Iris pigment epithelial cell (primary cell): ENCODE measurements at places on chromosomes 12 and 14.

DNA sequence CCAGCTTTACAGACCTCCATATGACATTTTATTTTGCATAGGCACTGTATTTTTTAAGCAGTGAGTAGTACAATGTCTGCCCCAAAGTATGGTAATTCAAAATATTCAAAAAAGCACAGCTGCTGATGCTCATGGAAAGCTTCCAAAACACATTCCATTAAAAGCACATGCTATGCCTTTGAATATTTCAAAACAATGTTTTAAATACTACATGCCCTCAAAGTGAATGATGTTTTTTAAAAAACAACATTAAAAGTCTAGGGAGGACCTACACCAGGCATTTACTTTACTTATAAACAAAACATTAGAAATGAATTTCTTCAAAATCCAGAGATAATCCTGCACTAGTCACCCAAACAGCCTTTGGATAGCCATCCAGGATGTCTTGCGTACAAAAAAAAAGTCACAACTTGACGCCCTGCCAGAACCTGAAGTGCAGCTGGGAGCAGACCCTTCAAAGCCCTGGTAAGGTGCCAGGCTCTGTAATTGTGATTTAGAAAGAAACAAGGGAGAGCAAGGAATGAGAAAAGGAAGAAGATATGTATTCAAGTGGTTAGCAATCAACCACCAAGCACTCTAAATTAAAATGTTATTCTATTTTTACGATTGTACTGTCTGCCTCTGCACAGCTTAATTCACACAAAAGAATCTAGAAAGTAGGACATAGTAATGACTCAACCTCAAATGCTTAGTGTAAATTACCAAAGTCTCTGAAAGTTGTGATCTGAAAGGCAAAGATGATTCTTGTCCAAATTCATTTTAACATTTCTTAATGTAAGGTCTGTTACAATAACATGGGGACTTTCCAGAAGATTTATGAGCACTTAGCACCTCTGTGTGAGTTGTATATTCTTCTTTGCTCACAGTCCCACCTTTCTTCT, 31.9 kb downstream of the CEP83 start:
- DNase-seq: peak; percentile 82

GRCh38 chr12:118560733-118561132, 184.4 kb downstream of the SUDS3 start:
- DNase-seq: no peak

DNA sequence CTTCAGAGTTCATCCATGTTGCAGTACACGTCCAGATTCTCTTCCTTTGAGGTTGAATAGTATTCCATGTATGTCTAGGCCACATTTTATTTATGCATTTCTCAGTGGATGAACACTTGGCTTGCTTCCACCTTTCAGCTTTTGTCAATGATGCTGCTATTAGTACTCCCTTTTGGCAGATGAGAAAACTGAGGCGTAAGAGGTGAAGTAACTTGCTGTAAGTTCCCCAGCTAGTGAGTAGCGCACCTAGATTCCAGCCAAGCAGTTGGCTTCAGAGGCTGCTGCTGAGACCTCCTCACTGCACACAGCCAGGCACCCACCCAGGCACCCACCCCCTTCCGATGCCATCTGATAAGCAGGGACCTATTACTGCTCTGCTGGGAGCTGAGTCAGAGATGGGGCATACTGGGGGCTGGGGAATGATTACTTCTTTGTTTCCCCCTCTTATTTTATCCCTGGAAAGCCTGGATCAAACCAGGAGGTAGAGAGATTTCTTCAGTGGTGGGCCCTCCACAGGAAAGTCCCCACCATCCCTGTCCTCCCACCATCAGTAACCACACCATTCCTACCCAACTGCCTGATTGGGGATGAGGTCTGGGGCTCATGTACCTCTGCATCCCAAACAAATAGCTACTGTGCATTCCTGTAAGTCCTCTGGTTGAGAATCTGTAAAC, 234.6 kb downstream of the PCNX1 start:
- DNase-seq: peak; percentile 77

DNA sequence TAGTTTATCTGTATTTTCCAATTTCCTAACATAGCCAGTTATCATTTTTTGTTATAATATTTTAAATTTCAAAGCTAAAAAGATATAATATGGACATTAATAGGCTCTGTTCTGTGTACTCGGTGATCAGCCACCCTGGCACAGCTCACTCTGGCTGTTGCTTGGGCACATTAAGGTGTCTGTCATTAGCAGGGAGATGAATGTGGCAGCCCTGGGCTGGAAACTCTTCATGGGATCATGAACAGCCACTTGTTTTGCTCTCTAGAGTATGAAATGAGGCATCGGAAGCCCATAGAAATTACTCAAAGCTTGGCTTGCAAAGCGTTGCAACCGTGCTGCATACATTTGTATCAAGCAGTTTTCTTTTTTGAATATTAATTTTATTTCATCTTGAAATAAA, 233.2 kb downstream of the DACT1 start:
- DNase-seq: no peak

- DNase-seq: no peak
These were observed 17.8 kb upstream of the PPP2R5C start for GRCh38 chr14:101743701-101744100.

GRCh38 chr12:48017496-48017895, 13.2 kb upstream of the COL2A1 start:
- DNase-seq: no peak

DNA sequence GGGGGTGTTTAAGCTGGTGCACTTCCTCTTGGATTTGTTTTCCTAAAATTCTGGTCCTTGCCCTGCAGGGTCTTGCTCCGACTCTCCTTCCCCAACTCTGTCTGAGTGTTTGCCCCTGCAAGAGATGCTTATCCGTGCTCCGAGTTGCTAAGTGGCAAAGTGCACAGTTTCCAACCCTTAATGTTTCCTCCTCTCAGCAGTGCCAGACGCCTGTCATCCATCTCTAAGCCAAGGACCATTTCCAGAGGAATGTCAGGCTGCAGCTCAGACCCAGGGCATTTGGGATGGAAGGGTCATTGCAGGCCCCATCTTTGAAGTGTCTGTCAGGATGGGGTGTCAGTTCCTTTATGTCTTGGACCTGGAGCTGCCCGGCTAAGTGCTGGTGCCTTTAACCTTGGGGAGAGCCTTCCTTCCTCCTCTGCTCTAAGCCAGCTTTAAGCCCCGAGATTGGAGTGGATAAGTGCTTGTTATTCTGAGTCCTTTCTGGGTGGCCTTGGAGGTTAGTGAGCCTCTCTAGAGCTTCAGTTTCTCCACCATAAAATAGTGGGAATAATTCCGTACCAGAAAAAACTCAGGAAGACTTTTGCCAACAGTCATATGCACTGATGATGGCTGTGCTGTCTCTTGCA, 15.0 kb downstream of the WNT5B start:
- no peak for DNase-seq
